Stimulated activated CD8-positive, alpha-beta memory T cell treated with anti-CD3 and anti-CD28 coated beads, Interleukin-7, amount 100 ng/mL, for 1 hour (primary cell): ENCODE measurements at places on chromosomes 16 and 17.

DNA sequence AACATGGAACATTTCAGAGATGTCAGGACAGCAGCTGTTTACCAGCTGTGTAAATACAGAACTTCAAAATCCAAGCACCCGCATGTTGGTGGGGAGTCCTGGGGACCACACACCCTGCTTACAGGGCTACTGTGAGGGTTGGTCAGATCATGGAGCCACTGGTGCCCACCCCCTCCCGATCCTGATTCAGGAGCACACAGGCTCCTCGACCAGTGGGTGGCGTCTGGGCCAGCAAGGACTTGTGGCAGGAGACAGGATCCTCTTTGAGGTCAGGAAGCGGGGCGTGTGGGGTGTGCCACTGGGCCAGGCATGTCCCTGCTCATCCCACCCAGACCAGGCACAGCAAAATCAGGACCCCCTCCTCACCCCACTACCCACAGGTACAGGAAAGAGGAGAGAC, 83.6 kb downstream of the SDK2 start:
- no peak for DNase-seq

DNA sequence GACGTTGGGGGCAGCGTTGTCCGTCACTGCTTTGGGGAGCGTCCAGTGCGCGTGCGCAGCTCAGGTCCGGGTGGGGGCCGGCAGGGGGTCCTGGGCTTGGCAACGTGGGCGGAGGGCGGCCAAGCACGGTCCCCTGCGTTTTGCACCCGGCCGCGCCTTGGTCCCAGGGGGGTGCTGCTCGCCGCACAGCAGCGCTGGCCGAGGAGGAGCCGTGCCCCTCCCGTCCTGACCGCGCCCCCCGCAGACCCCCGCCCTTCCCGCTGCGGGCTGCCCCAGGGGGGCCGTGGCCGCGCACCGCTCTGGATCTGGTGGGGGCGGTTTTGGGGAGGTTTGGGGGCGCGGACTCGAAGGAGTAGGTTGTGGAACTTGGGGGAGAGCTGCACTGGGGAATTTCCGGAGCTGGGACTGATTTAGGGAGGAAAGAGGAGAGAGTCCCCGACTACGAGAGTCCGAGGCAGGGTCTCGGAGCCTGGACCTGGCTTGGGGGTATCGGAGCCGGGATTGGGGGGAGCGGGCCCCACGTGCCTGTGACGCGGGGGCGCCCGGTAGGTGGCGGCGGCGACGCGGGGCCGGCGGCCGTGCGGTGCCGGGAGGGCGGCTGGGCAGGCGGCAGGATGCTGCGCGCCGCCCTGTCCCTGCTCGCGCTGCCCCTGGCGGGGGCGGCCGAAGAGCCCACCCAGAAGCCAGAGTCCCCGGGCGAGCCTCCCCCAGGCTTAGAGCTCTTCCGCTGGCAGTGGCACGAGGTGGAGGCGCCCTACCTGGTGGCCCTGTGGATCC, at the start of gene SLC9A5:
Gene SLC9A5 (plus strand): TSS at position 579 of the 777 bp plus-strand sequence. CDS start 36 bp downstream, at position 615.
- no peak for DNase-seq

GRCh38 chr16:14186007-14186794, 115.1 kb downstream of the MRTFB start:
- no peak for DNase-seq

DNA sequence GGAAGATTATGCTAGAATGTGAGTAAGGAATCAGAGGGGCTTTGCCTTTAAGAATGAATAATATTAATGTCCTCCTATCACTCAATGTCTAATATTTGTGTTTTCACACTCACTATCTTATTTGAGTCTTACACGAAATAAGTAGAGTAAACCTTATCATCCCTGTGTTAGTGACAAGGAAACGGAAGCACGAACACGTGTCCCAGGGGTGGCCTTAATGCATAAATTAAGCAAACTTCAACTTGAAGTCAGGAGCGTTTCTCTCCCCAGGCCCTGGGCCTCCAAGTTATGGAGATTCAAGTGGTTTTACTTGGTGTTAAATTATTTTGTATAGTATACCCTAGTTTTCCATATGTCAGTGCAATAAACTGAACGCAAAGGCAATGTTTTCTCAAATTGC, 96.0 kb downstream of the WDR59 start:
- no peak for DNase-seq

- no peak for DNase-seq
Observed at GRCh38 chr16:31880322-31880979, 6.8 kb downstream of the ZNF267 start.

- DNase-seq = no peak
Observed at GRCh38 chr16:11117576-11118211, 138.3 kb downstream of the SOCS1 start.
